ENCODE measurements at places on chromosomes 4 and X.
A peak's percentile ranks its signal among the peaks of the same experiment; 100 is the strongest.

DNA sequence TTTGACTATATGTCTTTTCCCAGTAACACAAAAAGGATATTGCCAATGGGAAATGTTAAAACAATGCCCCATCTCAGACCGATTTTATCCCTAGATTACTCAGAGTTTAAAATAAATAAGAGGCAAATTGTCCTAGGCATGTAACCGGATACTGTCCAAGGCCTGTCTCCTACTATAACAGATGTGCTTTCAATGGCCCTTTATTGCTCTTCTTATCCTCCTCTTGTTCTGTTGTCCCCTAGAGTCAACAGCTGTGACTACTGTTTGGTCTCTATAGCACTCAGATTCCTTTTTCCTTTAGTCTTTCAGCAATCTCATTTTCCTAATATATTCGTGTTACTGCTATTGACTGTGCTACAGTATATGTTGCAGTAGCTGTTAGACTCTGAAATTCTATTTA is 66.8 kb upstream of the PLS3 start:
- DNase-seq, result no peak

- DNase-seq, result no peak
Observed at GRCh38 chr4:184968784-184969201, 49.5 kb upstream of the HELT start.

DNA sequence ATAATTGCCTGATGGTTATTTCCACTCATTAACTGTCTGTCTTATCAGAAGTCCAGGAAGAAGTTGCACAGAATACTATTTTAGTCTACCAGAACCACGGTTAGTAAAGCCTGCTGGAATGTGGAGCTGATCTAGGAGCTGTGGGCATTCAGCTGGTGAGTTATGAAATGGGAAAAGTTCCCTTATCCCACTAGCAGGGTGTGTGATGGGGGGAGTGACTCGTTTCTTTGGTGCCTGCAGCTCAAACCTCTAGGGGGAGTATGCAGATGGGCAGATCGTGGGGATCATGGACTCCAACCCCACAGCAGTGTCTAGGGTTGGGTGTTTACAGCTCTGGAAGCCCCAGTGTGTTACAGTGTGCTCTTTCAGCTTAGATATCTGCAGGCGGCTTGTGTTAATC is 305.7 kb upstream of the BOD1L1 start:
- DNase-seq, result no peak

GRCh38 chr4:3730422-3731190 is 35.6 kb upstream of the ADRA2C start:
- DNase-seq, result no peak

DNA sequence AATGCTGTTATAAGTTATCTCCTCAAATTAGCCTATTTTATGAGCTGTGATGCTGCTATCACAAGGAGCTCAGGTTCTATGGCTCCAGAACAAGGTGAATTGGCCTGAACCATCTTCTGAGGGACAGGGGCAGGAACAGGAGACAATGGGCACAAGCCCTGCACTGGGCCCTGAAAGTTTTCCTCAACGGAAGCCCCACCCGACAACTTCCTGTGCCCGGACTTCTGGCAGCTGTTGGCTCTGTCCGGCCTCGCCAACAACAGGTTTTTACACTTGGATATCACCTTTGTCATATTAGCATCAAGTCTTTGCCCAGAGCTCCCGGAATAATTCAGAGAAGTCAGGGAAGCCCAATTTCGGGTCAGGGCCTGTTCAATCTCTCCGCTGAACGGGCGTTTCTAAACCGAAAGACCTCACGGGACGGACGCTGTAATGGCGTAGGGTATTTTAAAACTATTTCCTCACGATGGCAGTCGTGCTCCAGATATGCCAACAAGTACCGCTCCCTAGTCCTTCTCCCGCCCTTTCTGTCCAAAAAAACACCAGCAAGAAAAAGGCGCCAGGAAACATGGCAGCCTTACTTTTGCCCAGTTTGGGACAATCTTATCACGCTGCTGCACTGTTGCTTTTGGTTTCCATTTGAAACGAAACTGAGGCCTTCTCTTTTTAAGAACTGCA is 201.0 kb upstream of the STK26 start:
- DNase-seq, result peak; percentile 82

DNA sequence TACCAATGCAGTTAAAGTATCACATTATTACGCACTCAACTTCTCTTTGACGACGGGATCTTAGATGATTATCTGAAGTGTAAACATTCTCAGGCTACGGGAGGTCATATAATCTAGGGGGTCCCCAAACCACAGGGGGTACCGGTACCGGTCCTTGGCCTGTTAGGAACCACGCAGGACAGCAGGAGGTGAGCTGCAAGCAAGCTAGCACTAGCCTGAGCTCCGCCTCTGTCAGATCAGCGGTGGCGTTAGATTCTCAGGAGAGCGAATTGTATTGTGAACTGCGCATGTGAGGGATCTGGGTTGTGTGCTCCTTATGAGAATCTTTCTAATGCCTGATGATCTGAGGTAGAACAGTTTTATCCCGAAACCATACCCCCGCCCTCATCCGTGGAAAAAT is 20.6 kb upstream of the PRR27 start:
- no peak for DNase-seq

- no peak for DNase-seq
Observed at GRCh38 chr4:141331534-141332358, 111.1 kb downstream of the ZNF330 start.

DNA sequence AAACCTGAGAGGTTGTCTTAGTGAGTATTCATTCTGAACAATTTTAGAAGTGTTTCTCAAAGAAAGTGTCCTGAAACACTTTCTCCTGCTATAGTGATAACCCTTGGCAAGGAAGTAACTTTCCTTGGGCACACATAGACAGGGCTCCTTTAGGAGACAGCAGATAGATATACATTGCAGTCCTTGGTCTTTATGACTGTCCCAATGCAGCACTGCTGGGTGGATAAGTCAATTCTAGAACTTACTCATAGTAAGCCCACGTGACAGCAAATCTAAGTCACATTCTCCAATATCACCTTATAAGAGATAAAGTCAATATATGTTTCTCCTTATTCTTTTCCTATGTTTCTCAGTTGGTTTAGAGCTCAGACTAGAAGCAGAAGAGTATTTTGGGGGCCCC is 46.7 kb downstream of the GPRASP3 start:
- DNase-seq, result no peak

DNA sequence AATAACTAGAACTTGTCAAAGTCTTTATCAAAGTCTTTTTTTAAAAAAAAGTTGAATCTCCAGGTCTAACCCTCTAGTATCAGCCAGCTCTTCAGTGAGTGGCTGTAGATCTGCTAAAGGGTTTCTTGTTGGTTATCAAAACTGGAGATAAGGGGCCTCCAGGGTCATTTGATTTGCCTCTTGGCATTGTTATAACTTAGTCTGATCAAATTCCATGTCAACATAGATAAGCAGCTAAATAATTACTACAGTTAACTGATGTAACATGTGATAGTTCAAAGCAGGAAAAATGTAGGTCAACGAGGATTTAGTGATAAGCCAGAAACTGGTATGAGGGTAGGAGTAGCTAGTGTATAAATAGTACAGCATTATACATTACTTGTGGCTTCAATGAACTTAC is 465.1 kb downstream of the PDHA2 start:
- no peak for DNase-seq

DNA sequence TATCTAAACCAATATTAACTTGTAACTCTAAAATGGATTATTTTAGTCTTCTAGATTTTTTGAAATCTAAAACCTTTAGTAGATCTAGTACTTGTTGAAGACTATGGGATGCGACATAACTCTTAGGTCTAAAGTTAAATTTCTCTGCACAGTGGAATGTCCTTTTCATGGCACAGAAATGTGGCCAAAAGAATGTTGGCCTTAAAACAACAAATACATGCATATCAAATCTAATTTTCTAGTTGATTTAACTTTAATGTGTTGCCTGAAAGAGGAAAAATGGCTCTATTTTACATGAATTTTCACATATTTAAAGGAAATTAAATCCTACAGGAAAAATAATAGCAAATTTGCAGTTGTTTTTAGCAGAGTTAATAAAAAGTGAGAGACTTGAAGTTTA is 30.3 kb downstream of the NFKB1 start:
- DNase-seq, result no peak

- no peak for DNase-seq
Observed at GRCh38 chrX:34918856-34919255, 23.7 kb upstream of the FAM47B start.

DNA sequence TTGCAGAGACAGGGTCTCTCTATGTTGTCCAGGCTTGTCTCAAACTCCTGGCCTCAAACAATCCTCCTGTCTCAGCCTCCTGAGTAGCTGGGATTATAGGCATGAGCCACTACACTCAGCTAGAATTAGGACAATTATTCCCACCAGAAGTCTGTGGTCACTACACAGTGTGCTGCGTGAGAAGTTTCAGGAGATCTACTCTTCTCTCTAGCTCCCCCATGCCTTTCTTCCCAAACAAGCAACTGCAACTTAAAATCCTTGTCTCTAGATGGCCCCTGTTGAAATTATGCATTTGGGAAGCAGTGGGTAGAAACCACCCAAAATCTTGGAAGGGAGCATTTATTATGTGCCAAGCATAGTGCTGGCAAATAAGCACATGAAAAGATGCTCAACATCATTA is 21.1 kb upstream of the MAP7D3 start:
- DNase-seq, result no peak

GRCh38 chrX:148976571-148977400 is 476.4 kb downstream of the AFF2 start:
- DNase-seq, result no peak

DNA sequence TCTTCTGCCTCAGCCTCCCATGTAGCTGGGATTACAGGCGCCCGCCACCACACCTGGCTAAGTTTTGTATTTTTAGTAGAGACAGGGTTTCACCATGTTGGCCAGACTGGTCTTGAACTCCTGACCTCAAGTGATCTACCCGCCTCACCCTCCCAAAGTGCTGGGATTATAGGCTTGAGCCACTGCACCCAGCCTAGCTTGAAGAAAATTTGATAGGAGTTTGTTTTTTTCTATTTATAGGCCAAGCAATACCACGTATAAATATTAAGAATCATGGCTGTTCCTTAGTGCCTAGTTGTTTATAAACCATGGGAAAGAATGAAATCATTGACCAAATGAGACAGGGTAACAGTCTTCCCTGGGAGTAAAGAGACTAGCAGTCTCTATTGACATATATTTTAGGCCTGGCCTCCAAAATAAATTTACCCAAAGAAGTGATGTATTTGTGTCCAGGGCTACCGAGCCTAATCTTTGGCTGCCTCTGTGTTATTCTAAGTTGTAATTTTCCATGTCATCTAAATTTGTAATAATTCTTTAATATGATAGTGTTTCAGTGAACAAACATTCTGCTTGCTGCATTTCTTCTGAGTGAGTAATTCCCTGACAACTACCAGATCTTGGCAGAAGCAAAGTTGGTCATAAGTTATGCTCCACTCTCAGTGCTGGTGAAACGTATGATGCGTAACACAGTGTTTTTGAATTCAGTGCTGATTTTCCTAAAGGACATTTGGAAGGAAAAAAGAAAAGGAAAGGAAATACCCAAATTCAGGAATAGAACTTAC is 10.3 kb downstream of the PKD2 start:
- no peak for DNase-seq

- no peak for DNase-seq
Observed at GRCh38 chr4:147950841-147951240, 219.0 kb downstream of the ARHGAP10 start.

DNA sequence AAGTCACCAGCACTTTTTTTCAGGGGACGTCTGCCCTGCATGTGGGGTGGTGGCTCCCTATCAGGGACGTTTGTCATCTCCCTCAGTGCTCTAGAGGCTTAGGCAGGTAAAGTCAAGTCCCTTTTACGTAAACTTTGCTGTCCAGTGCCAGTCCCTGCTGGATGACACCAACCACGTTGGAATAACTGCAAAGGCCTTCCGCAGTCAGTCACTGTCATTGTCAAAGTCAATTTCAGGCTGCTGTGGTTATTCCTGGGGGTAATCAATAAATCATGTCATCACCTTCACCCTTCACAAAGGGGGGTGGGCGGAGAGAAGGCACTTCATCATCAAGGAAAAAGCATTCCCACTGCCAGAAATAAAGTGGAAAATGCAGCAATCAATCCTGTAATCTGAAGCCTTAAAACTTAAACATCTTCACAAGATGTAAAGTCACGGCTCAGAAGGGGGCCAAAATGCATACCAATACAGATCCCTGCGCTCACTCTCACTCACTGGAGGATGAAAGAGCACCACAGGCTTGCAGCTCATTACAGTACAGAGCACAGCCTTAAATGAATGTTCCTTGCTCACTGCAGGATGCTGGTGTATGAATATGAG is 56.2 kb downstream of the CLDN22 start:
- DNase-seq, result no peak

- no peak for DNase-seq
Observed at GRCh38 chrX:45862801-45863200, 662.1 kb upstream of the DIPK2B start.

- no peak for DNase-seq
Observed at GRCh38 chr4:7861440-7861881, 78.2 kb downstream of the AFAP1 start.

DNA sequence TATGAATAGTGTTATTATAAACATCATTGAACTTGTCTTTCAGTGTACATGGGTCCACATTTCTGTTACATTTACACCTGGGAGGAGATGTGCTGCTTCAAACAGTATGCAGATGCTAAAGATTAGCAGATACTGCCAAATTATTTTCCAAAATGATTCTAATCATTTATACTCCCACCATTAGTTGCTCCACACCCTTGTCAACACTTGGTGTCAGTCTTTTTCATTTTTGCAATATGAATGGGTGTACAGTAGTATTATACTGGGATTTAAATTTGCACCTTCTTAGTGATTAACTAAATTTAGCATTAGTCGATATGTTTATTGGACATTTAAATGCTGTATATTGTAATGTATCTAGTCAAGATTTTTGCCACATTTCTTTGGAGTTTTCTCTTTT is 131.6 kb upstream of the GRID2 start:
- DNase-seq, result no peak

DNA sequence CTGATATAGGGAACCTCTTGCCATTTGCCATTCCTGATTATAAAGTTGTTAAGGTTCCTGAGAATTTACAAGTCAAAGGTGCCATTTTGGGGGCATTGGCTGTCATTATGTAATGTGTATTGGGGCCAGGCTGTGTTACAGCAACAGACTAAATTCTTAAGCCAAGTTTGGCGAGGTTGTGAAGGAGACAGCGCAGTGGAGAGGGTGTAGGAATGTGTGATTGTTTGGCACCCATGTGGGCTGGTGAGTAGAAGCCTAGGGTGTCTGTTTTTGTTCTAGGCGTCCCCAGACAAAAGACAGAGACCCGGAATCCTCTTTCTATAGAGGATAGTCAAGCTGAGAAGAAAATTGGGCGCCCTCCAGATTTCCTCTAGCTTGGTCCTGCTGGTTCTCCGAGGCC is 2535.3 kb downstream of the PCDH7 start:
- no peak for DNase-seq

GRCh38 chrX:51440365-51440764 is 56.0 kb downstream of the NUDT11 start:
- DNase-seq, result no peak

GRCh38 chrX:98065151-98065550 is 1181.4 kb downstream of the RPA4 start:
- no peak for DNase-seq

- no peak for DNase-seq
Observed at GRCh38 chrX:63585936-63586335, 199.1 kb downstream of the ARHGEF9 start.
